H4 (cell line): ENCODE measurements at places on chromosomes 12 and 14.
A peak's percentile ranks its signal among the peaks of the same experiment; 100 is the strongest.

DNA sequence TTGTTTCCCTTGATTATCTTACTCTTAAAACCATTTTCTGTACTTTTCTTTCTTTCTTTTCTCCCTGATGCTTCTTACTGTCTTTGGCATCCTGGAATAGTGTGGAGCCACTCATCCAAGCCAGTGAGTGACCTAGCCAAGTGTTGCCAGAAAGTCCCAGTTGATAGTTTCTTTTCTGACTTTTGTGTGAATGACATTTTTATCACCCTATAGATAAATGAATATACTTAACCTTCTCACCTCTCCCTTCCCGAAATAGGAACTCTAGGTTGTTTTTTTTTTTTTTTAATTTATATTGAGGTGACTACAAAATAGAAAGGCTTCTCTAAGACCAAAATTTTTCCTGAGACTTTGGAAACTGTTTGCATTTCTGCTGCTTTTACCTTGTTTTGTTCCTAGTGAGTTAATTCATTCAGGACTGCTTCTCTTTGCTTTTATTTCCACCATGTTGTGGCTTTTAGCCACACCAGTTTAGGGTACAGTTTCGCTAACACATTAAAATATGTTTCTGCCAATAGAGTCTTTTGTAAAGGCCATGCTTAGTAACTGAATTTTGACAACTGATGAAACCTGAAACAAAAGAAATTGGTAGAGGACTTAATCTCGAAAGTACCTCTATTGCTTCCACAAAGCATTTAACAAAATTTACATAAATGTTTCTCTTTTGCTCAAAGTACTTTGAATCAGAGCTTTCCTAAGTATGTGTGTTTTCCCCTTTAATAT lies 194.6 kb downstream of the ERC1 start:
- no peak for DNase-seq

DNA sequence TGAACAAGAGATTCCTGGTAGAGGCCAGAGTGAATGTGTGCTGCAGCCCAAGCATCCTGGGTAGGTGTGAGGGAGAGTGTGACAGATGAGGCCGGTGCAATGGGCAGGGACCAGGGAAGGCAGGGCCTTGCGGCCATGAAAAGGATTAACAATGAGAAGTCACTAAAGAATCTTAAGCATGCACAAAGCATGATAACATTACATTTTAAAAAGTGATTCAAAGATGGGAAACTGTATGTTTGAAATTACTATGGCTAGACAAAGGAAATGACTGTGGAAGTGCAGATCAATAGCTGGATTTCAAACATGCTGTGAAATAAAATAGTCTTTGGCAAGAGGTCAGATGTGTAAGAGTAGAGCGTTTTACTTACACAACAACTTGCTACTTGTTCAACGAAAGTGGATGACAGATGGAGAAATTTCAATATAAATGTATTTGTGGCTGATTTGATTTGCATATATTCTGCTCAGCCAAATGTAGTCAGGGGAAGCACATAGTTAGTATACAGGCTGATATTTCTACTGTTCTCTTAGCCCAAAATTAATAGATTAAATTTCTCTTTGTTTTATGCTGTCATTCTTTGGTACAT lies 175.5 kb downstream of the CCDC59 start:
- DNase-seq, result no peak

GRCh38 chr12:27780612-27781408 lies 774 bp upstream of the MANSC4 start:
- DNase-seq, result peak; percentile 51

DNA sequence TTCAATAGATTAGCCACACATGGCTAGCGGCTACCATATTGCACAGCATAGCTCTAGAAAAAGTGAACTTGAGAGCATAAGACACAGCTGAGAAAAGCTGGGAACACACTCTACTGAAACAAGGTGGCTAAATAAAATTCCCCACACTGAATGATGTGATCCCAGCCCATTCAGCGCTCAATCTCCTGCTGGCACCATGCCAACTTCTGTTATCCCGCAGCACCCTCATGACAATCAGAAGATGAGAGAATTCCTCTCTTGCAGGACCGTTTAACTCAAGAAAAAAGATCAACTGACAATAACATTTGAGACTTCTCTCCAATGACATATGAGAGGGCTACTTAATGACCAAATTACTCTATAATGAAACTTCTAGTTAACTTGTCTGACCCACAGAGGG lies 115.4 kb downstream of the ADAMTS20 start:
- no peak for DNase-seq

DNA sequence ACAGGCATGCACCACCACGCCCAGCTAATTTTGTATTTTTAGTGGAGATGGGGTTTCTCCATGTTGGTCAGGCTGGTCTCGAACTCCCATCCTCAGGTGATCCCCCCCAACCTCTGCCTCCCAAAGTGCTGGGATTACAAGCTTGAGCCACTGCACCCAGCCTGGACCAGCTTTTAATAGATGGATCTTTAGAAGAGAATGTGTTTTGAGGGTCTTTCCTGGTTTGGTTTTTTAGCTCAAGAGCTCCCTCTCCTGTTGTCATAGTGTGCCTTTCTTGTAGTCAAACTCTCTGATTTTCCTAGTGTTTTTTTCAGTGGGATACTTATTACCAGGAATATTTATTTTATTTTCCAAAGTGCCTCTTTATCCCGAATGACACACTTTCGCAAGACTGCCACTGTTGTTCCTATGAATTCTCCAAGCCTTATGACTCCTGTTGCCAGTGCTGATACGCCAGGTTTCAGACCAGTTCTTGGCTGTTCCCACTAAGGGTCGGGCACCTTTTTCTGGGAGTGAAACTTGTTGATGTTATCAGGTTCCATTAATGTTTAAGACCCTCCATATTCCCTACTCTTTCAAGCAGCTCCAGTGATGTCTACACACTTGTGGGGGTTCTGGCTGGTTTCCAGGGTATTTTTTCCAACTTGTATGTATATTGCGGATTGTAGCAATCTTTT lies 31.5 kb upstream of the LIMA1 start:
- peak; percentile 48 for DNase-seq

GRCh38 chr14:54550514-54550913 lies 16.4 kb upstream of the SAMD4A start:
- no peak for DNase-seq

GRCh38 chr12:46442239-46442638 lies 69.7 kb upstream of the SLC38A2 start:
- no peak for DNase-seq

DNA sequence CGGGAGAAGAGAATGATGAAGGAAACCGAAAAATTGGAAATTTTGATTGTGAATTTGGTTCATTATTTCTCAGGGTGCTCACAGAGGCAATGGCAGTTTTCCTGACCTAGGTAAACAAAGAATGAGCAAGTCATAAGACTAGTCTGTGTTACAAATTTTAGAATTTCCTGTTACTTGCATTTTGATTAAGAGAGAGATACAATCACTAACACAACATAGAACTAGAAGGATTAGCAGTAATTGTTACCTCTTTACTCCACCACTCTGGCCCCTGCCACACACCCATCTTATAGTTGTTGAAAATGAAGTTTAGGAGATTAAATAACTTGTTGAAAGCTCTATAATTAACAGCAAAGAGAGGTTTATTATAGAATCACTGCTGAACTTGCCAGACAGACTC lies 62.0 kb downstream of the CATSPERB start:
- DNase-seq, result no peak

DNA sequence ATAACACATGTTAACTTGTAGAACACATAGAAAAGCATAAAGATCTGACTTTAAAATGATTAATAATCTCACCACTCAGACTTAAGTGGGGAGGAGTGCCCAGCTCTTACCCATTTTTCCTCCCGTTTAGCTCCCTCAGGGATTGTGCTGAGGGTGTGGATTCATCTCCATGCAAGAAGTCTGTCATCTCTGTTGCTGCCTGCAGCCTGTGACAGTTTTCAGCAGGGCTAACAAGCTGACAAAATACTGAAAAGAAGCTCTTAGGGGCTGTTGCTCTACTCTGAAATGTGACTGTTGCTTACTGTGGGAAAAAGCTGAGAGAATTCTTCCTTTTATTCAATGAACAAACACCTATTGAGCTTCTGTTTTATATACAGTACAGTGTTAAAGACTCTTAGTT lies 216.2 kb downstream of the CPNE8 start:
- no peak for DNase-seq

GRCh38 chr12:51270067-51270950 lies at the start of gene SMAGP:
SMAGP (minus strand) TSS chr12:51270415; CDS start chr12:51269278, 1,137 bp downstream.
- peak; percentile 24 for DNase-seq

DNA sequence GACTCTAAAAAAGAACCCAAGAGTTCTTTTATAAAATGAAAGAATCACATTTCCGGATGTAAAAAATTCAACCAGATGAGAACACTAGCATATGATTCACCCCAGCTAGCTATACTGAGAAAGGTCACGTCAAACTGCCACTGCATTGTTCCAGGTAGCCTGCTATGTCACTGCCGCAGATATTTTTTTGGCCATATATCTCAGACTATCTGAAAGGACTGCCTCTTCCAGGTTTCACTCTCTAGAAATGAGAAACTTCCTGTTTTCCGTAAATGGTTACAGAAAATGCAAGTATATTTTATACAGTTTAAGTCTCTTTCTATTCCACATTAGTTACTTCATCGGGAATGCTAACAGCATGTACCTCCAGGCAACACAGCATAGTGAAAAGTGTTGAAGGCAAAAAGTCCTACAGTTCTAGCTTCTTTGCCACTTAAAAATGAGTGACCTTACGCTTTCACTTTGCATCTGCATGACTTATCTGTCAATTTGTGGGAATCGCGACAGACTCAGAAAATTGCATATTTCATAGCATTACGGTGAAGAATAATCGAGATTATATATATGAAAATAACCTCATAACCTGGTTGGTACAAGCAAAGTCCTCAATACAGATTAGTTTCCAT lies 105.2 kb downstream of the MED13L start:
- no peak for DNase-seq

GRCh38 chr12:115617391-115617790 lies 660.1 kb downstream of the MED13L start:
- no peak for DNase-seq

DNA sequence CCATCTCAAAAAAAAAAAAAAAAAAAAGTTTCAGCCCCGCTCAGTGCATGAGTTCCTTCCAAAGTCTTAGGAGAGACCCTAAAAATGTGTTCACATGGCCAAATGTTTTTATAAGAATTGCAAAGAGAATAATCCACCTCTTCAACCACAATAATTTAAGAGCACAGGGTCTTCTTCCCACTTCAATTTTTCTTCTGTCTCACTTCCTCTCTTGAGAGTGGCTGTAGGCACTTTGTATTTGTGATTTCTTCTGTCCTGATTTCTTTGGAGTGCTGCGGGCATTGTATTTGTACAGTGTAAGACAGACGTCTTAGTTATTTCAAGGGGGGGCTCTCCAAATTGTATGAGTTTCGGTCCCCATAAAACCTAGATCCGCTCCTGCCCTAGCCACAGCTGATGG lies 58.3 kb downstream of the C12orf56 start:
- DNase-seq, result no peak

DNA sequence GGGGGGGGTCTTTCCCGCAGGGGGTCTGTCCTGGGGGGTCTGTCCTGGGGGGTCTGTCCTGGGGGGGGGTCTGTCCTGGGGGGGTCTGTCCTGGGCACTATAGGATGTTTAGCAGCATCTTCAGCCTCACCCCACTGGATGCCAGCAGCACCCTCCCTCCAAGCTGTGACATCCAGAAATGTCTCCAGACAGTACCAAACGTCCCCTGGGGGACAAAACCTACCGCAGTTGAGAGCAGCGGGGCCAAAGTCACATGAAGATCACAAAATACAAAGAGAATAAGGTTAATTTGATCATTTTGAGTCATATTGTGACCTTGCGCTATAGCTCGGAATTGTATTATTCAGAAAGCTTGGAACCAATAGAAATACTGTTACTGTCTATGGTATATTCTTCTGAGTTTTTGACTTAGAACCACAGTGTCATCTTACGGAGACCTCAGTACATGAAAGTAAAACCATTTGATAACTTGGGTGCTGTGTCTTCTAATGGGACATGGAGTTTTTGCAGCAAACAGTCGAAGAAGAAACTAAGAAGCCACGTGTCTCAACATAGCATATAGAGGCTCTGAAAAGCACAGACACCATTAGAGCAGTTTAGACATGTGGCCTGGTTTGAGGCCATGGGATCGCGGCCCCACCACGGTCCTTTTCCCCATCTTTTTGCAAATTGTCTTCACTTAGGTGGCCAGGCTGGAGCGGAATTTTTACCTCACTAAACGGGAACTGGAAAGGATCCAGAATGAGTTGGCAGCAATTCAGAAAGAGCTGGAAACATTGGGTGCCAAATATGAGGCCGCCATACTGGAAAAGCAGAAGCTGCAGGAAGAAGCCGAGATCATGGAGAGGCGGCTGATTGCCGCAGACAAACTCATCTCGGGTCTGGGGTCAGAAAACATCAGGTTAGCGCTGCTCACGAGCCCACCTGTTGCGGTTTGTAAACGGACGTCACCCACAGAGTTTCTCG lies 59.9 kb downstream of the CCDC92 start:
- no peak for DNase-seq

DNA sequence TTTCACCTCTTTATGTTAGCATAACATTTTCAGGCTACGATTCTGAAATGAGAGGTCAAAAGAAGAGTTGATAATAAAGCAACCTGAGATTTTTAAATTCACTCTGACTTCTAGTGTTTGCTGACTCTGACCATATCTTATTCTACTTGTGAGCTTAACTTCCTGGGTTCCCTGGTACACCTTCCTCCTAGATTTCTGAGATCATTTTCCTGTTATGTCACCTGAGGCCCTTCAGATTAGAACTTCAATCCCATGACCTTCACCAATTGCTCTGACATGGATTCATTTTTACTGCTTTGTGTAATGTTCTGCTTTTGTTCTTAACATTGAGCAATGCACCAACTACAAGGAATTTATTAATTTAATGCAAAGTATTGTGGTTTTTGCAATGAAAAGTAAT lies 542.9 kb upstream of the FLRT2 start:
- DNase-seq, result no peak

DNA sequence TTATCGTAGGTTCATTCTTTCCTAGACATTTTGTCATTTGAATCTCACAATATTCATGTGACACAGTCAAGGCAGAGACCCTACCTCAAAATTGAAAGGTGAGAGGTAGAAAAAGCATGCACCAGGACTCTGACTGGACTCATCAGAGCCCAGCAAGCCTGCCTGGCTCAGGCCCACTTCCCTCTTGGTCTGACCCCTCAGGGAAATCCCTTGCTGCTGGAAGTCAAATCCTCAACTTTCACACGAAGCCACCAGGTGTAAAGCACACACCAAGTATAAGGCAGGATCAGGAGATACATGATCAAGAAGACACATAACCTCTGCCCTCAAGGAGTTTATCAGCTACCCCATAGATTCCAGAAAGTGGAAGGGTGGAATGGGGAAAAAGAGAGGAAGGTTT lies 18.8 kb downstream of the NIN start:
- DNase-seq, result no peak

DNA sequence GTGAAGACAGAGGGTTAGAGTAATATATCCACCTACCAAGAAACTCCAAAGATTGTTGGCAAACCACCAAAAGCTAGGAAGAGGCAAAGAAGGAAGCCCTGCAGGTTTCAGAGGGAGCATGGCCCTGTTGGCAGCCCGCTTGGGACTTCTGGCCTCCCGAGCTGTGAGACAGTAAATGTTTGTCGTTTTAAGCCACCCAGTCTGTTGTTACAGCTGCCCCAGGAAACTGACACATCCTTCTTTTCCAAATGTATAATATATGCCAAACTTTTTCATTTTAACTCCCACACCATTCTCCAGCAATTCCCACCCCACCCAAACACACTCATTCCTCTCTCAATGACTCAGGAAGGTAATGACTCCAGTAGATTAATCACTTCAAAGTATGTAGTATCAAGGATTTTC lies 74.0 kb downstream of the RPS29 start:
- DNase-seq, result peak; percentile 16
